ENCODE measurements at places on chromosomes 5 and 9. TPM values are rescaled to one million over a fixed set of nuclear protein-coding genes. Genes with fewer than 3 reads are reported as not detected.

DNA sequence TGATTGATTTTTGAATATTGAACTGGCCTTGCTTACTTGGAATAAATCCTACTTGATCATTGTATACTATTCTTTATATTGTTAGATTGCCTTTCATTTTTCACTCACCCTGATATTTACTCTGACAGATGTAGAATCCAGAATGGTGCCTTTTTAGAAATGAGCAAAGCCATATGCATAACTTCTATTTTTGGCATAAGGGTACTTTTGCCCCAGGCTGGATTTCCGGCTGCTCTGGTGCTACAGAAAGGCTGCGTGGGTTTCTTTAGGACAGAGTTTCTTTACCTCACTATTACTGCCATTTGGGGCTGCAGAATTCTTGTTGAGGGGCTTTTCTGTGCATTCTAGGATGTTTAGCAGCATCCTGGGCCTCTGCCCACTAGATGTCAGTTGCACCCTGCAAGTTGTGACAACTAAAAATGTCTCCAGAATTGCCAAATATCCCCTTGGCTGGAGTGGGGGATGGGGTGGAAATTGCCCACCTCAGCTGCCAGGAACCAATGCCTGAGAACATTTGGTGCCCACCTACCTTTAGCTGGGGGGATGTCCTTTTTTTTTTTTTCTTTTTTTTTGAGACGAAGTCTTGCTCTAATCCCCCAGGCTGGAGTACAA is 50.1 kb downstream of the SLC36A1 start:
- DNase-seq = no peak

DNA sequence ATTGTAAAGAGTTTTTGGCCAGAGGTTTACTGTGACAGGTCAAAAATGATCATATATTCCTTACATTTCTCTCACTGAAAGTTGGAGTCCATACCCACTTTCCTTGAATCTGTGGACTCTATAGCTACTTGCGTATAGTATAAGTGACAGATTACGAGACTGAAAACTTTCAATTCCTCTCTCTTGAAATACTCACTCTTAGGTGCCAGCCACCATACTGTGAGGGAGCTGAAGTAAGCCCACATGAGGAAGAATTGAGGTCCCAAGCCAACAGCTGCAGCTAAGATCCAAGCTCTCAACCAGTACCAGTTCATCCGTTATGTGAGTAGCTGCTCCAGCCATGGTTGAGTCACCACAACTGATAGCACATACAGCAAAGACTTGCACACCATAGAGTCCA is 128.1 kb upstream of the FAM174A start:
- DNase-seq = no peak

The PRLR gene
- 1.7 TPM for total RNA-seq

The LEAP2 gene
- total RNA-seq = 0.26 TPM

GRCh38 chr9:88533951-88534455 is 975 bp upstream of the NXNL2 start:
- DNase-seq = no peak

The NOTCH1 gene
- 64.5 TPM for total RNA-seq

DNA sequence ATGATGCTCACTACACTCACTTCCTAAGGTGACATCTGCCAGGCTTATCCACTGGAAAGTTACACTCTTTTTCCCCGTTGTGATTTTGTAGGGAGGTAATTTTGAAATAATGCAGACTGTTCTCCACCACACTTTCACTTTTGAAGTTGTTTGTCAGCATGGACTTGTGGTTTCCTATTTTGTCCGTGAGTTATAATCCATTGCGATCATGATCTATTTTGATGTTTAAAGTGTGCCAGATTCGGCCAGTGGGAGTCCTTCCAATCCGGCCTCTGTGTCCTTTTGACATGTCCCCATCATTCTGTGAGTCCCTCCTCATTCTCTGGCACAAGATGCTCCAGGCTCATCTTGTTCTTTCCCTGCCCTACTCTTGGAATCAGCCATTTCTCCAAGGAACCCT is 211.3 kb upstream of the KLF4 start:
- no peak for DNase-seq

The PCDHA4 gene
- total RNA-seq = 0.50 TPM

The ANKRD34B gene
- not detected for total RNA-seq

- no peak for DNase-seq
These were observed 593.8 kb downstream of the ISL1 start for GRCh38 chr5:51977014-51977413.

DNA sequence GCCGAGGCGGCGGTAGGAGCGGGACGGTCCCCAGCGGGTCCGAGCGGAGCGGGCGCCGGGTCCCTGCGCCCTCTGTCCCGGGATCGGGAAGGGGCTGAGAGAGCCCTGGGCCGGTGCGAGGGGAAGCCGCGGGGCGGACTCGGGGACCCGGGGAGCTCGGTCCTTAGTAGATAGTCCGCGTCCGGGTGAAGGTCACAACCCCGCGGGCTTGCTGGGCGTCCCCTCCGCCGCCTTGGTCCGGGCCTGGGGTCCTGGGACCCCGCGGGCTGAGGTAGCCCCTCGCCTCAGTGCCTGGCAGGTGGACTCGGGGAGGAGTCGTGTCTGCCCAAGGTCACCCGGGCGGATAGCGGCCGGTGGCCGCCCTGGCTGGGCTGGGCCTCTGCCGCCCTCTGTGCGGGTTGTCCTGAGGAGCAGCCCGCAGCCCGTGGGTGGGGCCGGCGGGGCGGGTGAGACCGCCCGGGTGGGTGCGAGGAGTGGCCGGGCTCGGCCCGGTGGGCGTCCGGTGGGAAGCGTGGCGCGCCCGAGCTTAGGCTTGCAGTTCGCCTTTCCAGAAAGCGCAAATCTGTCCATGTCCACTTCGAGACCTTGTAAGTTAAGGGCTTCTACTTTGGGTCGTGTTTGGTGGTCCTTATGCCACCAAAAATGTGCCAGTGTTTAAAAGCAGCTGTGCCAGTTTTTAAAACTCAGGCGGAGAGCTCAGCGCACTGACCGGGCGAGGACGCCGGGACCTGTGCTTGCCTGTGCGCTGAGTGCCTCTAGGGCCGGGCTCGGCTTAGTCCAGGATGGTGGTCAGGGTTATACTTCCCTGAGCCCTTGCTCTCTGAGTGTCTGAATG is 554 bp downstream of the SDHA start:
- no peak for DNase-seq

DNA sequence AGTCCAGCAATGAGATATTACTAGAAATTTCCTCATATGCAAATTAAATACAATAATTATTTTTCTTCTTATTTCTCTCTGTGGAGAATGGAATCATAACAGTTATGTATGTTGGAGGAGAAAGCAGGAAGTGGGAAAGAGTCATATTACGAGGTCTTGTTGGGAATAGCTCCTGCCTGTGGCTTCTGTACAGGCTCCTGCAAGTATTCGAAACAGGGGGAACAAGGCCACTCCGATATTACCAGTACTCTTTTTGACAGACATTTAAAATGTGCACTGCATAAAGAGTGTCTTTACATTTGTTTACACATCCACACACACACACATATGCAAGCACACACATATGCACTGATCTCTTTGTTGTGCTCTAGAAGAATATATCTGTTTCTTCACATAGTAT is 812.0 kb upstream of the ZNF608 start:
- no peak for DNase-seq
